ENCODE measurements at places on chromosomes 3 and 15.

DNA sequence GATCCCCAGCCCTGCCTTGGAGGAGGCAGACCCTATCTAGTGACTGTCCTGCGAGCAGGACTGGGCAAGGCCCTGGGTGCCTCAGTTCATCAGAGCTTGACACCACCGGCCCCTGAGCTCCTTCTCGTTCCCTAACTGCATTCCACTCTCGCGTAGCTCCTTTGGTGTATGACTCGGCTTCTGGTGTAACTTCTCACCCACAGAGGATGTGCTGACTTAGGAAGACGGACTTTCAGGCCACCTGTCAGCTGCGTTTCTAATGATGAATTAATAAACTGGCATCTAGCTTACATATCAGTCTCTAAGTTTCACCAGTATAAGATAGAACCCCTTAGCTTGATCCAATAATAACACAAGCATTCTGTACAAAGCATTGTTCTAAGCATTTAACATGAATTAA, 17.5 kb downstream of the ABCF3 start:
- DNase-seq = no peak

DNA sequence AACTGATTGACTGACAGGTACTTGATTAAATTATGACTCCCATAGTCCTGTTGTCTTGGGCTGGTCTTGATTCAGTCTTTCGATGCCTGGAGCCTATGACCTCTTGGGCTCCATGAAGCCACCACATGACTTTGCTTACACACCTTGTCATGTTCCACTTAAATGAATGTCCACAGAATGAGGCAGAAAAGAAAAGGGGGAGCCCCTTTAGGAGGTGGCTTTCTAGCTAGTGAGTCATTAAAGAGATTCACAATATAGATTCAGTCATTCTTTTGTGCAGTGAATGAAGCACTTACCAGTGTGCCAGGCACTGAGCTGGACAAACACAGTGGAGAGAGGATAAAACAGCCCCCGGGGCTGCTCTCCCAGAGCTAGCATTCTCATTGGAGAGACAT, 17.1 kb downstream of the VIPR1 start:
- no peak for DNase-seq

GRCh38 chr3:62361261-62361660, 12.1 kb downstream of the FEZF2 start:
- no peak for DNase-seq

- no peak for DNase-seq
Measured at GRCh38 chr3:189273736-189274135, 102.0 kb downstream of the TPRG1 start.

DNA sequence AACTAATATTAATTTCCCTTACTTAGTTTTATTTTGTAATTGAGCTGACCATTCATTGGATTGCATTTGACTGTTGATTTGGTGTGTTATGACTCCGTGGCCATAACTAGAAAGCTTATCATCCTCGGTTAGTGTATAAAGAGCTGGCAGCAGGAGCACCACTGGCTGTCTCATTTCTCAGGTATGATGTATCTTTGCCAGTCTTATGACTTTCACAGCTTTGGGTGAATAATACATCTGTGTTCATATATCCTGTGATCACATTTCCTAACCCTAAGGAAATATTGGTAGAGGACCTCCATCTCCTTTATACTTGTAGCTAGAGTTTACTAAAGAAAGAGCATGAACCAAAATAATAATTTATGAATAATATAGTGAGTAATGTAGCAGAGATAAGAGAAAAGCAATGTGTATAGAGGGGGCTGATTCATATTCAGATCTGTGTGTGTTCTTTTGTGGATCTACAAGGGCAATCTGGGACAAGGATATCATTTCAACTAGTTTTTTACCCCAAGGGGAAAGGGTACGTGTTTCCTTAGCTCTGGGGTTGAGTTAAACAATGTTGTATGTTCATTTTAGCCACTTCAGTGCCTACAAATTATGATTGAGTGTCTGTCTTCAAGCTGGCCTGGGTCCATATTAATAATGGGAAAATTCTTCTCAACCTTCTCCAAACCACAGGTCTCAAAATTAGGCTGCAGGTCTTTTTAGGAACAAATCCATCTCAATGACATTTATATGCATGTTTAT, 901.7 kb downstream of the NTRK3 start:
- DNase-seq = no peak

- DNase-seq = no peak
Measured at GRCh38 chr15:88031461-88031860, 225.1 kb downstream of the NTRK3 start.

DNA sequence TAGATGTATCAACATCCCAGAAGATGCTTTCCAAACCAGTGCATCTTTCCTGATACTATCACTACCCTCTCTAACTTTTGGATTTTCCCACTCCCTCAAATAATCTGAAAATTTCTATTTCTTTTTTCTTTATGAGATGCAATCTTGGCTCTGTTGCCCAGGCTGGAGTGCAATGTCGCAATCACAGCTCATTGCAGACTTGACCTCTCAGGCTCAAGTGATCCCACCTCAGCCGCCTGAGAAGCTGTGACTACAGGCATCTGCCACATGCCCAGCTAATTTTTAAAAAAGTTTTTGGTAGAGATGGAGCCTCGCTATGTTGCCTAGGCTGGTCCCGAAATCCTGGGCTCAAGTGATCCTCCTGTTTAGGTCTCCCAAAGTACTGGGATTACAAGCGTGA, 239.7 kb downstream of the SUCLG2 start:
- DNase-seq = no peak

DNA sequence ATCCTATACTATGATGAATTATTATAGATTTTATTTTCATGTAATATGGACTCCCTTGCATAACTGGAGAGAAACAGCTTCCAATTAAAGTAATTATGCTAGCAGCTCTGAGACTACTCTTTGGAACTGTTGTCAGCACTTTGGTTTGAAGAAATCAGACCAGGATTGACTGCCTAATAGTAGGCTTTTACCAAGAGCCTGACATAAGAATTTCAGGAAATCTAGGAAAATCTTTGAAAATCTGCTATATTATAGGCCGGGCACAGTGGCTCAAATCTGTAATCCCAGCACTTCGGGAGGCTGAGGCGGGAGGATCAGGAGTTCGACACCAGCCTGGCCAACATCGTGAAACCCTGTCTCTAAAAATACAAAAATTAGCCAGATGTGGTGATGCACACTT, 62.9 kb downstream of the ZNF609 start:
- DNase-seq = no peak

DNA sequence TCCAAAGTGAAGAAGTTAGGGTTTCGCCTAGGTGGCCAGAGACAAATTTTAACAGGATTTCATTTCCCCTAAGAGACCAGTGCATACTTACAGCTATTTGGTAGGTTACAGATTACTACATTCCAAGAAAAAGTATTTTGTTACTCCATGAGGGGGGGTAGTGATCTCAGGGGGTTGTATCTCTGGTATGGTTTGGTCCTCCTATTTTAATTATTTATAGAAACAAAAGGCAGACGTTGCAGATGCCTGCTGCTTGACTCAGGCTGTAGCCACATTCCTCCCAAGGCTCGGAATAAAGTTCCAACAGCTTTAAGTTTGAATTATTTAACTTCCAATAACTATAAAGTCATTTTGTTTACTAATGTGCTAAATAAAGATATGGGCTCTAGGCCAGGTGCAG, 1.3 kb upstream of the TRIM59 start:
- no peak for DNase-seq

DNA sequence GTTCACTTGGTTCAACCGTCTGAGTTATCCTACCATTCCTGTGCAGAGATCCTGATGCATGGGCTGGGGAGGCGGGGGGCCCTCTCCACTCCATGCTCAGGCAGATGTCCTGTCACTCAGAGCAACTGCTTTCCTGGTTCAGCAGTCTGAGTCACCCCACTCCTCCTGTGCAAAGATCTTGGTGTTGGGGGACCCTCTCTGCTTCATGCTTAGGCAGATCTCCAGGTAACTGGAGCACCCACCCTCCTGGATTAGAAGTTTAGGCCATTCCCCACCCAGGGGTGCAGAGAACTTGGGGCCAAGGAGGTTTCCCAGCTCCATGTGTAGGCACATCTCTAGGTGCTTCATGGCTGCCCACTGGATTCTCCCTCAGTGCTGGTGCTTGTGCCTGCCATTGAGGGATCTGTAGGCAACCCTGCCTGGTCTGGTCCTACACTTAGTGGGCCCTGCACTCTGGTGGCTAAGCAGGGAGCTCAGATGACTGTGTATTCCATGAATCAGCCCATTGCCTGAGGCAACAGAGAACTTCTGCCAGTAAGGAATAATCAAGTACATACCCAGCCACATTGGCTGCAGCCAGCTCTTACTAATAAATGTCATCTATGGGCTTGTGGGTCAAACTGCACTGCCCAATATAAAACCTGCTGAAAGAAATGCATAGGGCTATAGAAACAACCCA, 465.4 kb upstream of the THBS1 start:
- DNase-seq = no peak

DNA sequence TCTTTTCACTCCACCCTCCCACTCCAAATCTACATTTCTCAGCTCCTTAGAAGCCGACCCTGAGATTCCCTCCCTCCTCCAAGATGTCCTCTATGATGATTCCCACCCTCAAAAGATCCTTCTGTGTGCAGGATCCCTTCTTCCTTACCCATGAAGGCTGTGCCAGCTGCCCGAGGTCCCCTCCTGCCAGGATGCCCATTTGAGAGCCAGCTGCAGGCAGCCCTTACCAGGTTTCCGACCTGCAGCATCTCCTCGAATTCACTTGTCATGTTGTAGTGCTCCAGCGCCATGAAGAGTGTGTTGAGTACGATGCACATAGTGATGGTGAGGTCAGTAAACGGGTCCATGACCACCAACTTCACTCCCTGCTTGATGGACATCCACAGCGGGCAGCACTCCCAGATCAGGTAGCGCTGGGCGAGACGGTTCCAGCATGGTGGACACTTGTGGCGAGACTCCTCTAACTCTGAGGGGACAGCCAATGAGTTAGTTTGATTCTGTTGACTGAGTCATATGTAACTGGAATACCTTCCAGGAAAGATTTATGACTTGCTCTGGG, 51.9 kb downstream of the SCN5A start:
- DNase-seq = no peak

GRCh38 chr3:117735481-117736101, 1026.0 kb downstream of the TUSC7 start:
- DNase-seq = no peak

DNA sequence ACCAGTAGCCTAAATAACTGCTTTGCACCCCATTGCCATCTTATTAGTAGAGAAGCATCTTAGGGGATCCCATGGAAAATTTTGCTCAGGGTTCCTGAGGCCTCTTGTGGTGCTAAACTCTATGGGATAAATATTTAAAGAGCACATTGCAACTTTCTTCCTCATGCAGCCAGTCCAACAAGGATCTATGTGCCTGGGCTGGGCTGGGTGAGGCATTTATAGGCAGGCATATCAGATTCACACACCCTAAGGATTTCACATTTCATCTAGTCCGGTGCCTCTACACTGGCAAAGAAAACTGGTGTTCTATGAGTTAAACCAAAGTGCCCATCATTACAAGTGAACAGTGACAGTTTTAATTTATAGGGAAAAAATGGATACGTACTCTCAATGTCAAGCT, 512.3 kb downstream of the EDEM1 start:
- DNase-seq = no peak

GRCh38 chr15:51323749-51324148, 14.6 kb downstream of the CYP19A1 start:
- no peak for DNase-seq

DNA sequence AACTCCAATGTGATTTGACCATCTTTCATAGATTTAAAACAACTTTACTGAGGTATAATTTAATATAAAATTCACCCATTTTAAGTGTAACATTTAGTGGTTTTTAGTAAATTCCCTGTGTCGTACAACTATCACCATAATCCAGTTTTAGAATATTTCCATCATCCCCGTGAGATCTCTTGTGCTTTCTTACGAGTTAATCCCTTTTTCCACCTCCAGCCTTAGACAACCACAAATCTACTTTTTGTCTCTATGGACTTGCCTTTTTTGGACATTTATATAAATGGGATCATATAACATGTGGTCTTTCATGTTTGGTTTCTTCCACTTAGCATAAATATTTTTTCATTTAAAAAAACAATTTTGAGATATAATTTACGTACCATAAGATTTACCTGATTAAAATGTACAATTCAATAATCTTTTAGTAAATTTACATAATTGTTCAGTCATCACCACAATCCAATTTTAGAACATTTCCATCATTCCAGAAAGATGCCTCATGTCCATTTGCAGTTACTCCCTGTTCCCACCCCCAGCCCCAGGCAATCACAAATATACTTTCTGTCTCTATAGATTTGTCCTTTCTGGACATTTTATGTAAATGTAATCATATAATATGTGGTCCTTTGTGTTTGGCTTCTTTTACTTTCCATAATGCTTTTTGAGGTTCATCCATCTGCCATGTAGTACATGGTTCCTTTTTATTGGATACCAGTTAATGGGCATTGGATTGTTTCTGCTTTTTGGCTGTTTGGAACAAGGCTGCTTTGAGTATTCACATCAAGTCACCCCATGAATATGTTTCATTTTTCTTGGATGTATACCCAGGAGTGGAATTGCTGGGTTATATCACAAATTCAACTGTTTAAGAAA, 3.1 kb downstream of the OXSR1 start:
- no peak for DNase-seq

GRCh38 chr15:53072077-53072476, 281.9 kb upstream of the ONECUT1 start:
- DNase-seq = no peak

DNA sequence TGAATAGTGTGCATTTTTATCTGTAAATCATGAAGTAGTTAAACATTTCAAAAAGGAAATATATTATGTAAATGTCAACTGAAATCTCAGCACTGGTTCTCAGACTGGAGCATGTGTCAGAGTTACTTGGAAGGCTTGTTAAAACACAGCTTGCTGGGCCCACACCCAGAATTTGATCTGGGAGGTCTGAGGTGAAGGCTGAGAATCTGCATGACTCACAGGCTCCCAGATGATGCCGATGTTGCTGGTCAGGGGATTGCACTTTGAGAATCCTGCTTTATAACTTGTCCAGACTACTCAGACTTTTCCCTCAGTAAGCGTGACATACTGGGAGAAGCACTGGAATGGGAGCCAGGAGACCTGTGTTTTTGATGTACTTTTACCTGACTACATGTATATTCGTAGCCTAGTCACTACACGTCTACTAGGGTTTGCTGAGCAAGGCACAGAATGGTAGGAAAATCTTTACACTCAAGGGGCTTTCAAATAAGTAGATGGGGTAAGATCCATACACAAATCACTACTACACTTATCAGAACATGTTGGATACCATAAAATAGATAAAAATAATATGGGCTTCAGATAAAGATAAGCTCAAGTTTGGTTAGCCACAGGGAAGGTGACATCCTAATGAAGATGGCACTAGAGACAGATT, 77.1 kb upstream of the MEX3B start:
- DNase-seq = no peak

- no peak for DNase-seq
Measured at GRCh38 chr15:49383266-49383665, 39.8 kb upstream of the FGF7 start.

- DNase-seq = no peak
Measured at GRCh38 chr15:50676799-50677483, 9.7 kb downstream of the TRPM7 start.

- DNase-seq = no peak
Measured at GRCh38 chr3:142228964-142229363, 3.6 kb upstream of the GK5 start.

Data from activated CD4-positive, alpha-beta T cell treated with anti-CD3 and anti-CD28 coated beads for 4 hours (primary cell).